NAMALWA (cell line): ENCODE measurements at places on chromosomes 1 and 21.
A peak's percentile ranks its signal among the peaks of the same experiment; 100 is the strongest.

DNA sequence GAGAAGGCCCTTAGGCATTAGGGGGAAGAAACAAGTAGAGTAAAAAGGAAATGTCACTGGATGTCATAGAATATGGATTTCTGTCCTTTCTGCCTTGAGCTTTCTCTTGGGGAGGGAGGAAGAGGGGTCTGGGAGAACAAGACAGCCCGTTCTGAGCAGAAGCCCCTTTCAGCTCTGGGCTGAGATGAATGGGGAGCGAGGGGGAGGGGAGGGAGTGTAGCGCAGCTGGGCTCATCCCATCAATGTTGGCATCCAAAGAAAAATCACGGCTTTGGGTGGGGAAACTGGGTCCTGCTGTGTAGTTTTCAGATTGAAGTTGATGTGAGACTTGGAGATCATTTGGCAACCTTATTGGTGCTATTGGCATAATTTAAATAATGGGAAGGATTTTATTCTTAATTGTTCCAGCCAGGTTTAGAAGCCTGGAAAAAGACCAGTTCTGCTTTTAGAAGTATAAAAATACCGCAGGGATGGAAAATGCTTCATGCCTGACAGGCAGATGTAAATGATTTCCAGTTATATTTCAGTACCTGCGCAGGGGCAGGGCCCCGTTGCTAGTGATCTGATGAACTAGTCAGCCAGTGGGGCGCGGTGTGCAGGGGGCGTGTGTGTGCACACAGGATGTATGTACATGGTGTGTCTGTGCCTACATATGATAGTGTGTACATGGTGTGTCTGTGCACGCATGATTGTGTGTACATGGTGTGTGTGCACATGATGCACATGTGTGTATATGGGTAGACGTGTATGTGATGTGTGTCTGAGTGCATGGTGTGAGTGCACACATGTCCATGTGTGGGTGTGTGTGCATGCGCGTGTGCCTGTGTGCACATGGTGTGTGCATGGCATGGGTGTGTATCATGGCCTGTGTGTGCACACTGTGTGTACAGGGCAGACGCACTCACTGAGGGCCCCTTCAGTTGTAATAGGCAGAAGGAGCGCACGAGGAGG, 36.0 kb downstream of the ABCG1 start:
- peak; percentile 28 for DNase-seq

DNA sequence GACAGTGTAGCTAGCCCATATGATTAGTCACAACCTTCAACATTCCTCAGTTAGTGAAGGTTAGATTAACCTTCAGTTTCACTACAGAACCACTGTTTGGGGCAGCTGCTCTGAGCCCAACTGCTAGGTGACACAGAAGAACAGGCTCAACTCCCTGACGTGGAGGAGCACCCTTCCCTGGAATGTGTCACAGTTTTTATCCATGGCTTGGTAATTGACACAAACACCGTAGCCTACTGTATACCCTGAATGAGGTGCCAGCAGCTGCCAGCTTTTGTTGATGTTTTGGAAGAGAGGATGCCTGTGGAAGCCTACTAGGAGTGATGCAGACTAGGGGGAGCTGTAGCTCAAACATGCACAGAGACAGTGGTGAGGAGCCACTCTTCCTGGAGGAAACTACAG, 56.6 kb upstream of the CR2 start:
- no peak for DNase-seq

GRCh38 chr1:188958461-188959115, 1519.1 kb downstream of the BRINP3 start:
- peak; percentile 15 for DNase-seq

- DNase-seq: no peak
Measured at GRCh38 chr1:157517016-157517415, 35.3 kb downstream of the FCRL5 start.

DNA sequence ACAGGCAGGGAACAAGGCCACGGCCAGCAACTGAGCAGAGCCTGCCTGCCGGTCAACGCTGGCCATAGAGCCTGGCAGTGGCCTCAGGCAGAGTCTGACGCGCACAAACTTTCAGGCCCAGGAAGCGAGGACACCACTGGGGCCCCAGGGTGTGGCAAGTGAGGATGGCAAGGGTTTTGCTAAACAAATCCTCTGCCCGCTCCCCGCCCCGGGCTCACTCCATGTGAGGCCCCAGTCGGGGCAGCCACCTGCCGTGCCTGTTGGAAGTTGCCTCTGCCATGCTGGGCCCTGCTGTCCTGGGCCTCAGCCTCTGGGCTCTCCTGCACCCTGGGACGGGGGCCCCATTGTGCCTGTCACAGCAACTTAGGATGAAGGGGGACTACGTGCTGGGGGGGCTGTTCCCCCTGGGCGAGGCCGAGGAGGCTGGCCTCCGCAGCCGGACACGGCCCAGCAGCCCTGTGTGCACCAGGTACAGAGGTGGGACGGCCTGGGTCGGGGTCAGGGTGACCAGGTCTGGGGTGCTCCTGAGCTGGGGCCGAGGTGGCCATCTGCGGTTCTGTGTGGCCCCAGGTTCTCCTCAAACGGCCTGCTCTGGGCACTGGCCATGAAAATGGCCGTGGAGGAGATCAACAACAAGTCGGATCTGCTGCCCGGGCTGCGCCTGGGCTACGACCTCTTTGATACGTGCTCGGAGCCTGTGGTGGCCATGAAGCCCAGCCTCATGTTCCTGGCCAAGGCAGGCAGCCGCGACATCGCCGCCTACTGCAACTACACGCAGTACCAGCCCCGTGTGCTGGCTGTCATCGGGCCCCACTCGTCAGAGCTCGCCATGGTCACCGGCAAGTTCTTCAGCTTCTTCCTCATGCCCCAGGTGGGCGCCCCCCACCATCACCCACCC, at the start of gene TAS1R3:
TAS1R3 (plus strand) TSS at position 213 of the 898 bp plus-strand sequence; CDS start at position 279, 66 bp downstream.
- DNase-seq: no peak

- no peak for DNase-seq
Measured at GRCh38 chr1:109658533-109659042, 2.7 kb downstream of the GSTM4 start.

DNA sequence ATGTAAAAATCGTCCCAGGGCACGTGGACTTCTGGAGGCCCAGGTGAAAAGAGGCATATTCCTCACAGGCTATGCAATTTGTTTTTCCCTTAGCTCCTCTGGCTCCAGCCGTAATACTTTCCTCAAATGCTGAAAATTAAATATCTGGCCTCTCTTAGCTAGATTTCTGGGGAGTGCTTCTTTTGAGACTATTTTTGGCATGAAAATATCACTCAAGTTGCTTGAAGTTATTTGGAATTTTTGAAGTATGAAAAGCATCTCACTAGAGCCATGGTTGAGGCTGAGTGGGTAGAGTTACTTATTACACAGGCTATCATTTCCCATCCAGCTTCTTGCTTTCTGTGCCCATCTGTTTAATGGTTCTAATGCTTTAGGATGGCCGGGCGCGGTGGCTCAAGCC, 59.7 kb downstream of the MYOM3 start:
- no peak for DNase-seq

DNA sequence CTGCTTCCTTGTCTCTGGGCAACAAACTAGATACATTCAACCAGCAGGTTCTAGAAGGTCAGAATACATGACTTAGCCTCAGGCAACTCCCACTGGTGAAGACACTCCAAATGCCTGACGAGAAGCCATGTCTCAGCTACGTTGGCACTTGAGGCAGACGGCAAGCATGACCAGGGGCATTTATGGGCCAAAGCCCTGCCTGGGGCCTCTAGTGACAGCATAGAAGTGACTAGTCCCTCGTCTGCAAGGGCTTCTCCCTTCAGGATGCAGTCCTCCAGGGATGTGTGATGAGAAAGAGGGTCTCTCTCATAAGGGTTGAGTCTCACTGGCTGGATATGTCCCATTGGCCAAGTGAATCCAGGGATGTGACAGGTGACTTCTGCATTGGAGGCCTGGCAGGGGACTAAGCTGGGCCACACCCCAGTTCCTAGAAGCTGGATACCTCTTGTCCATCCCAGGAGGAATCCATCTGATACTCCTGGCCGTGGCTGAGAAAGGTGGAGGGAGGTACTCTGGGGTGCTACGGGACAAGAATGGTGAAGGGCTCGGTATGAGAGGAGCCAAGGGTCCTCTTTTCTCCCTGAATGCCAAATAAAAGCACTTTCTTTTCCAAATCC, 148.6 kb upstream of the HMGB4 start:
- no peak for DNase-seq

DNA sequence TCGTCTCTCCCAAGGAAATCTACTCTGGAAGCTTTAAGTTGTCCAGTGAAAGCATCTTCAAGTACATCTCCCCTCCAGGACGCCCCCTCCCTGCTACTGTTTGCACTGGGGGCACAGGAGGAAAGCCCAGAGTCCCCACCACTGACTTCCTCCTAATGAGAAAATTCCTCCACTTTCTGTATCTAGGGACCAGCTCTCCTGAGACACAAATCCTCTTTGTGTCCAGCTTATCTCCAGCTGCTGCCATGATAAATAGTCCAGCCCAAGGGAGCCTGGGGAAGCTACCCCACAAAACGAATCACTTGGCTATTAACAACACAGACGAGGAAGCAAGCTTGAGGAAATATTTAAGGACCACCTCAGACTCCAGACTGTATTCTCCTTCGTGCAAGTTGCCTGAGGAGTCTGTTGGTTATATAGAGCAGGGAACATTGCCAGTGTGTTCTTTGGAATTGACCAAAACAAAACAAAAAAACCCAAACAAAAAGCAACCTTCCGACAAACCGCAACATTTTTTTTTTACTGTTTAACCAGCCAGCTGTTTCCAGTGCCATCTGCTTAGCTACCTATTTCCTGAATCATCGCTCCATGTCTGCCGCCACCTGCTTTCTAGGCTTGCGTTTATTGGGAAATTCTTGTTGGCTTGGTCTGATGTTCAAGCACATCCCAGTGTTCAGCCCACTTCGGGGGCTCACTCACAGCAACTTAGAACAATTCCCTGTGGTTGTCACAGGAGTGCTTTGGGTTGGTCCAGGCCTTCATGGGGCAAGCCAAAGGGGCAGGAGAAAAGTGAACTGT, 7.7 kb downstream of the C1orf226 start:
- DNase-seq: peak; percentile 15

DNA sequence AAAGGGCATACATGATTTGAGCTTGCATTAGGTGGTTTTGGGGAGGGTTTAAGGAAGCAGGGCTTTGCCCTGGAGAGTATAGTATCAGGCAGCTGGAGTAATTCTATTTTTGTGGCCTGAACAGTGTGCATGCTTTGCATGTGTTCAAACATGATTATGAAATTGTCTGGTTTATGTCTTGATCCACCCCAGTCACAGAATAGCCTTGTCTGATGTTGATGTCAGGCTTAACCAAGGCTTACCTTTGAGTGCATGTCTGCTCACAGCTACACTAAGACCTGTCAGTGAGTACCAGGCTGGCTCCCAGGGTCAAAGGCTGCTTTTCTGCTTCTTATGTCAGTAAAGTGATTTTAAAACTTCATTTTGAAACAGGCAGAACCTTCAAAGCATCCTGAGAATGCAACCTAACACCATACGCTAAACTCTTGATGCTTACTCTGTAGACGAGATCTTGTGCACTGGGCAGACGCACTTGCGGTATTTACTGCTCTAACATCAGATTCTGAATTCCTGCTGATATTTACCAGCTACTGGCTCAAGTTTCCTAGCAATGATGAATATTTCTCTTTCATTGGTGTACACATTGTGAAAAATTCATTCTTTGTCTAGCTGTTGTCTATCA, 78.9 kb downstream of the MAP3K21 start:
- DNase-seq: no peak

DNA sequence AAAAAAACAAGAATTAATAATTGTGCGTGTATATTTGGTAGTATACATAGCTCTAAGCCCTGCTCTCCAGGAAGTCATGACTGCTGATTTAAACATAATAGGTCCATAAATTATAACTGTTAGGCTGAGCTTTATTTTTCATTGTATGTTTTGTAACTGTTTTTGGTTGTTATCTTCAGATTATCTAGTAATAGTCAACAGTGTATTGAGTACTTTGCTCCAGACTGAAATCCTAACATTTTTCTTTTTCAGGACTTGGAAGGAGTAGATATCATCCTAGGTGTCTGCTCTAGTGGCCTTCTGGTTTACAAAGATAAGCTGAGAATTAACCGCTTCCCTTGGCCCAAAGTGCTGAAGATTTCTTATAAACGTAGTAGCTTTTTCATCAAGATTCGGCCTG, 90.9 kb downstream of the TMEM200B start:
- no peak for DNase-seq

GRCh38 chr1:117609471-117609911, 3.6 kb downstream of the TENT5C start:
- no peak for DNase-seq

DNA sequence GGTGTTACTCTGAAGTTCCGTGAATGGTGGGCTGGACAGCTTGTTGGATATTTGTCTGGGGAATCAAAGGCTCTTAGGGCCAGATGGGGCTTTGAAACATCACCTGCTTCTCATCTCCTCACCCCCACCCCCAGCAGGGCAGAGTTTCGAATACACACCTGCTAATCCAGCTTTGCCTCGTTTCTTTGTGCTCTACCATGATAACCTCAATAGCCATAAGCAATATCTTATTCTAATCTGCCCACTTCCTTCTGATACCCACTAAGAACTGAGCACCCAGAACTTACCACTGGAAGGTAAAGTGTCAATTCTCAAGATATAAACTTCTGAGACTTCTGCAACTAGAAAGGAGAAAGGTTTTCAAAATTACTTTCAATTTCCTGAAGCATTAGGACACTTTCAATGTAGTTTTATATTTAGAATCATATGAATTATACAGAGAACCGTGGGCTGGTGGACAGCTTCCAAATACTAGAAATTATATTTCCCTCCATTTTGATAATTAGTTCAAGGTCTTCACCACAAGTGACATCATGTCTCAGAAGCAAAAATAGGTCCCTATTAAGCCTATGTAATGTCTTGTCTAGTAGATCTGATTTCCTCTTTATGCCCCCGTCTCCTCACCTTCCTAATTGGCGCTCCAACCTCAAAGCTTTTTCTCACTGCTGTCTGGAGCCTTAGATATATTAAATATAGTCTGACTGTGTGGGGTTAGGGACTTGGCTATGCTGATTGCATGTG, 64.4 kb upstream of the NEK2 start:
- DNase-seq: peak; percentile 10

GRCh38 chr1:31696242-31696641, 7.6 kb downstream of the COL16A1 start:
- DNase-seq: no peak

DNA sequence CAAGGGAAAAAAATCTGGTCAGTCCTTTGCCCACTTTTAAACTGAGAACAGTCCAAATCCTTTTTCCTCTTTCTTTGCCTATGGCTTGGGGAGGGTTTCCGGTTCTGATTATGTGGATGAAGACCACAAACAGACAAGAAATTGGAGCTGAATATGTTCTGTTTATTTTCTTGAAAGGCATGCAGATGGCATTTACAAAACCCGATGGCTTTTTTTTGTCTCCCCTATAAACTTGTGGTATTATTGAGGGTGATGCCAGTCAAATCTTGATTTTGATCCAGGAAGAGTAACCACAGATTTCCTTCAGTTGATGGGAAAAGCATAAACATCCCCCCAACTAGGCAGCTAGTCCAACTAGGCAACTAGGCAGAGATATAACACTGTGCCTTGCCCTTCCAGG, 38.9 kb downstream of the PLPP3 start:
- DNase-seq: no peak
